NCI-H1105 treated with DMSO at 0.1 percent for 48 hours (cell line): ENCODE measurements at places on chromosomes 3 and 15.

- DNase-seq = no peak
Observed at GRCh38 chr15:42080919-42081830, 13.2 kb downstream of the PLA2G4D start.

DNA sequence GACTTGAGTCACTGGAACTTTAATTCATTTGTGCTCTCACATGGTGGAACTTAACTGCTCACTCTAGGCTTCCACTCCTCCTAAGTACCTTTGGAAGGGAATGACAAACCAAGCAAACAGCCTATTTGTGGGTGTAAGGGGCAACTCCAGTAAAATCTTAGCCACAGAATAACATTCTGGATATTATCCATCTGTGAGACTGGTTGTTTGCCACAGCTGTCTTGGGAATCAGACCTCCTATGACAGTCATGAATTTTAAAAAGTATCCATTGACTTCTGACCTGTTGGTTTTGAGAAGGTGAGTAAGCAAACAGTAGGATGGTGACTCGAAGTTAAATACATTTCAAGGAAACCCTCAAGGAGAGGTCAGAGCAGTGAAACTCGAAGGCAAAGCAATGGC lies 147.3 kb upstream of the CDIN1 start:
- DNase-seq = no peak

DNA sequence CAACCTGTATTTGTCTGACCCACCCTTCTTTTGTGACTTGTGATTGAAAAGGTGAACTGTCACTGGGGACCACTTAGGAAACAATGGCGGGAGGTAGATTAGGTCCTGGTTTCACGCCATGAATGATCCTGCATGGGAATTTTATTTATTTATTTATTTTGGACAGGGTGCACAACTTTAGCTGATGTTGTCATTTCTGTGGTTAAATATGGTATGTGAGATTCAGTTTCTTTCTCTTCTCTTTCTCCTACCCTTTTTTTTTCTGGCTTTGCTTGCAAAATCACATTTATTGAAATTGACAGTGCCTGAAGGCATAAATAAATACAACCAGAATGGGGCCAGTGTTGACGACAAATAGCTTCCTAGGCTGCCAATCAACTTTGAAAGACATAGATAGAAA lies 18.0 kb upstream of the HTR3E start:
- no peak for DNase-seq

GRCh38 chr15:92155934-92156333 lies 237.7 kb upstream of the ST8SIA2 start:
- DNase-seq = no peak

DNA sequence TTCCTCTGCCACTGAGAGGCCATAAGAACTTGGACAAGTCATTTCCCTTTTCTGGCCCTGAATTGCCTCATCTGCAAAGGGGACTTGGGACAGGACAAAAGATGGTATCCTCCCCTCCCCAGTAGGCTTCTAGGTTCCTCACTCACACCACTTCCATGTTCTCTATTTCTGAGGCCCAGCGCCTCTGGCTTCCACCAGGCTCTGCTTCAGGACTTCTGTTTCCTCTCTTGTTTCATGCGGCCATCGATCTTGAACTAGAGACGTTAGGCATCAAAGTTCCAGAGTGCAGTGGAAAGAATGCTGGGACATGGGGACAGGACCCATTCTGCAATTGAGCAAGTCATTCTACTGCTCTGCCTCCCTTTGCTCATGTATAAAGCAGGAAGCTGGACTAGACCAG lies 1.7 kb downstream of the TM4SF4 start:
- no peak for DNase-seq

DNA sequence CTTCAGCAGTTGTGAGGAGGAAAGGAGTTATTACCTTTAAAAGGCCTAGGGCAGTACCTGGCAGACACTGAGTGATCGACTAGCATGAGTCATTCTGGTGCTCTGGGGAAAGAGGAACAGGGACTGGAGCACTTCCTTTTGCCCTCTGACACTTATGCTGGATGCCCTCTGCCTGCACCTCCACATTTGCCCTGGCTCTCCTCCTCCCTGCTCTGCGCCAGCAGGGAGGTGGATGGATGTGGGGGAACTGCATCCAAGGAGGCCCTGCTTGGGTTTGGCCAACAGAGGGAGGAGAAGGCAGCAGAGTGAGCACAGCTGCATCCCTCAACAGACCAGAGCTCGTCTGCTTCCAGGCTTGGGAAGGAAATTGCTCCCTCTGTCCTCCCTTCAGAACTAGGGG lies 75.0 kb downstream of the SEMA5B start:
- DNase-seq = no peak
